Fibroblast of the aortic adventitia (primary cell): ENCODE measurements at places on chromosomes 3 and 15.

- peak; percentile 58 for DNase-seq
Measured at GRCh38 chr3:18237251-18238005, 187.7 kb downstream of the SATB1 start.

DNA sequence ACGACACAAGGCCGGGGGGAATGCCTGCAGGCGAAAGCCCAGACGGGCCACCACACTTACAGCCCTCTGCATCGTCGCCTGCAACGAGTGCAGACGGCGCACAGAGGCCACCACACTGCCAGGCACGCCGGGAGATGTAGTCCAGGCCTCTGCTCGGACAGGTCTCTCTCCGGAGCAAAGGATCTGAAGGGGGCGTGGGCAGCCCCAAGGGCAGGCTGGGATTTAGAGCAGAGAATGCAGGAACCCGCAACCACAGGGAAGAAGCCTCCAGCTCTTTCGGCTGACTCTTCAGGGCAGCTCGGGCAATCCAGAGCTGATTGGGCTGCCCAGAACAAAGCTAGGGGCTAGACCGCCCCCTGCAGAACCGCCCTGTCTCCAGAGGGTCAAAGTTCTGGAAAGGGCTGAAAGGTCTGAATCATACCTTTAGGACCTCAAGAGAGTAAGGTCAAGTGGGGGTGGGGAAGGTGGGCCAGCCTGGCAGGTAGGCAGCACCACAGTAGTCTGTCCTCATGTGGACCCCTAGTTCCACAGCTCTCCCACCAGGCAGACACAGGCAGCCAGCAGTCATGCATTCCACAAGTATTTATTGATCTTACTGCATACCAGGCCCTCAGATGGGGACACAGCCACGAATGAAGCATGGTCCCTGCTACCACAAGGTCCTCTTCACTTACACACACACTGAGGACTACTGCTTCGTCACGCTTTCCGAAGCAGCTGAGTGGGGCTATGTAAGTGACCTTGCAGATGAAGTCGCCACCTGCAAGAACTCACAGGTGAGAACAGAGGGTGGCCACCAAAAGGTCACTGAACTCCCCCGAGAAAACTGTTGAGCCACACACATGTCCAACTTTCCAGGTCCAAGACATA is at the start of gene AMT:
AMT (minus strand) TSS at position 95 of the 870 bp plus-strand sequence; CDS start at position 72, 23 bp downstream.
- no peak for DNase-seq

GRCh38 chr15:36811903-36812302 is 232.5 kb downstream of the CDIN1 start:
- no peak for DNase-seq

DNA sequence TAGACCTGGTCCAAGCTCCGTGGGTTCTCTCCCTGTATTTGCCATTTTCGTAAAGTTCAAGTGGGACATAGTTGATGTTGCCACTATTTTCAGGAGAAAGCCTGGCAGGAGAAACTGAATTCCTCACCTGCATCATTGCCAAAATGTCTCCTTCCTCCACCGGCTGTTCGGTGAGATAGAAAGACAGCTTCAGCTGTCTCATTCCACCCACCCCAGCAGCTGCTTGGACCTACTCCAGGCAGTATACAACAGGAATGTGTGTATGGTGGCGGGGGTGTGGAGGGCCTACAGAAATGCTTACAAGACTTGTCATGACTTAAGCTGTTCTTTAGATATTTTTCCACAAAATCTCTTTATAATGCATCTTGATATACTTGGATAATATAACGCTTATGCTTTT is 132.7 kb upstream of the RAP2B start:
- DNase-seq: peak; percentile 46

GRCh38 chr3:43765521-43765971 is 74.8 kb downstream of the ABHD5 start:
- peak; percentile 82 for DNase-seq

DNA sequence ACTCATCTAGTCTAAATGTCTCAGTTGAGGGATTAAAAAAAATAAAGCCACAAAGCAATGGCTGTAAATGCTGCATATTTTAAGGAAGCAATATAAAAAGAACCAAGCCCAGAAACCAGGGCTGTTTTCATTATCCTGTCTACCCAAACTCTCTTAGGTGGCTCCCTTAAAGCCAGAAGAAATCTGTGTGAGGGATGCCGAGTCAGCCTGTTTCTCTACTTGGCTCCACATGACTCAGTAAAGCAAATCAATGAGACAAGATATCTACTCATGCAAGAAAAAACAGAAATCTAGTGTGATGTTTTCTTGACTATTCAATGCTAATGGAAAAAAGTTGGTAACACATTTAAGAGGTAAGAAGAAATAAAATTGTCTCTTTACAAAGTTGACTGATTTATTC is 296.2 kb downstream of the ZBTB20 start:
- no peak for DNase-seq

DNA sequence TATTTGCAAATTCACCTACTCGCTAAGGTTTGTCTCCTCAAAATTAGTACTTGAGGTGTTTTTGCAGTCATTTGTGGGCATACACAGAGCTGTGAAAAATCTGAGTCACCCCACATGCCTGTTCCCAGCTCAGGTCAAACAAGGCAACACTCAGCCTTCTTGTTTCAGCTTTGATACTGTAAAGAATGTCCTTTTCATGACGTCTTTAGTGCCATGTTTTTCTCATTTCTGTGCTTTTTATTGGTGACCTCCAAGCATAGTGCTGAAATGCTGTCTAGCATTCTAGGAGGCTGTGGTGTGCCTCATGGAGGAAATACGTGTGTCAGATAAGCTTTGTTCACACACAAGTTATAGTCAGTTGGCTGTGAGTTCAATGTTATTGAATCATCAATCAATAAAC is 8.8 kb downstream of the CAPN3 start:
- DNase-seq: peak; percentile 15

DNA sequence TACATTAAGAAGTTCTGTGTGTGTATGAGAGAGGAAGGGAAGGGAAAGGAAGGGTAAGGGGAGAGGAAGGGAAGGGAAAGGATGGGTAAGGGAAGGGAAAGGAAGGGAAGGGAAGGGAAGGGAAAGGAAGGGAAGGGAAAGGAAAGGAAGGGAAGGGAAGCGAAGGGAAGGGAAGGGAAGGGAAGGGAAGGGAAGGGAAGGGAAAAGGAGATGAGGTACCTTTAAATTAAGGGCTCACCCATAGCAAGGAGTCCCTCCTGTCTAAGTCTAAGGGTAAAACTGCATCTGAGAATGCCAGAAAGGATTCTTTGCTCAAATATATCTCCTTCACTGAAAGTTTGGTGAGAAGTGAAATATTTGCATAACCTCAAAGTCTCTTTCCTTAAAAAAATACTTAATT is 572.1 kb upstream of the ADAMTS9 start:
- no peak for DNase-seq

DNA sequence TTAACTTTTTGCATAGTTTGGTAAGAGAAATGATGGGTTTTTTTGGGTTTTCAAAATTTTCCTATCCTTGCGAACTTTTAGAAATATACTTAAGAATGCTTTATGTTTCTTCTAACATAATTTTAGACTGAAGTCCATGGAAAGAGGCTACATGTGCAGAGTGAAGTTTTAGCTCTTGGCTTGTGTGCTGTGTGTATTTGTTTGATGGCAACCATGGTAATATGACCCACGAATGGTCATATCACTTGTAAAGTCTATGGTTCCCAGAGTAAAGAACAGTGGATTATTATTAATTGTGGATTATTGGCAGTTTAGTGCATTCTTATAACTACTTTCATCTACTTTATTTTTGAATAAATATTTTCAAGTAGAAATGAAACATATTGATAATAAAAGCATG is 124.0 kb upstream of the GOLGA6L4 start:
- no peak for DNase-seq

- DNase-seq: peak; percentile 17
Measured at GRCh38 chr3:132867956-132868355, 145.7 kb upstream of the NPHP3 start.

DNA sequence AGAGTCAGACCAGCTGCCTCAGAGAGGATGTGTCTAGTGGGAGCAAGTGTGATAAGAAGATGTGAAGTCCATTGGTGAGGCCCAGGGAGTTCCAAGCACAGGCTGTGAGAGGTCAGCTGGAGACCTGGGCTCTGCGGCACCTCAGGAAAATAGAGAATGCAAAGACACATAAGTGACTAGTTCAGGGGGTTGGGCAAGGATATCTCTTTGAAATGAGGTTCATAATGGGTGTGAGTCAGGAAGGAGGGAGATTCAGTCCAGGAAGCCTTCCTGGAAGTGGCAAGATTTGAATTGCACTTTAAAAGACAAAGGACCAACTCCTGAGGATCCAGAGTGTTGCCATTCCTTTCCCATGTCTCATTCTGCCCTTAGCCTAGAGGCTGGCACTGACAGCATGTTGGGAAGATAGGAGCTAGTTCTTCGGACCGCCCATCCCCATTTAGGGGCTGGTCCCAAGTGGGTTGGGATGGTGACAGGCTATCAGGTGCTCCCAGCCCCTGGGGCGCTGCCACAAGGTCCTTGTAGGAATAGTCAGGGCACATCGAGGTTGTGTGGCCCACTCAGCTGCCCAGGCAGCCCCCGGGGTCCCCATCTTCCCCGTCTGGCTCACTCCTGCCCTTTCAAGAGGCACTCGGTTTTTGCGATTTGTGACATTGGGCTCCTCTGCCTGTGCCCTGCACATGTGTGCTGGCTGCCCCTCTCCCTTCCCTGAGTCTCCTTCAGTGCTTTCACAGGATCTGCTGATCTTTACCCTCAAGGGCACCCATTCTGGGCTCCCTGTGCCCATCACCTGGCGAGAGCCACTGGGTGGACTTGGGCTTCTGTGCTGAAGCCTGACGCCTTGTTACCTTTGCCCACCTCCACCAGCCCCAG is 23.7 kb downstream of the ESYT3 start:
- no peak for DNase-seq

DNA sequence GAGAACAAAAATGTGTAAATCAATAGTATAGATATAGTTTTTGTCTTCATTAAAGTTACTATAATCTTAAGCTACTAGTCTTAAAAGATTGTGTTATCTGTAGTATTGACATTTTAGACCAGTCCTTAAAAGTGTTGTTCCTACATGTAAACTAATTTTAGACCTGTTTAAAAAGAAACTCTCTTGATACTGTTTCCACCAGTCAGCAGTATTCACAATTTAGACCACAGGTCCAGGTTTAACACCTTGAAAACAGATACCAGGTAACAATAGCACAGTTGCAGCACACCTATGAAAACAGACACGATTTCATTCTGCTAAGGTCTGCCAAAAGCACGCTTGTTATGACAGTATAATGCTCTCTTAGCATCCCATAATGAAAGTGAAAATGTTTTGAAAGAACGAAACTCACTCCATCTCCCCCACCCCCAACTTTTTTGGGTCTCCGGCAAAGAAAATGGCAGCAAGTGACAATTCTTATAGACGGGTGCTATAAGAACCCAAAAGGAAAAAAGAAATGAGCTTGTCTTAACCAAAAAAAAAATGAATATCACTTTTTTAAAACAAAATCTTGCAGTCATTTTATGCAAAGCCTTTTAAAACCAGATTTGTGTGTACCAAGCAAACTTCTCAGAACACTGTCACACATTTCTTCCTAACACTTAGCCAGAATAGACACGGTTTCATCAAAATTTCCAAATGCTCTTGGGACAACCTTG is 1.6 kb downstream of the EIF4E3 start:
- DNase-seq: no peak

DNA sequence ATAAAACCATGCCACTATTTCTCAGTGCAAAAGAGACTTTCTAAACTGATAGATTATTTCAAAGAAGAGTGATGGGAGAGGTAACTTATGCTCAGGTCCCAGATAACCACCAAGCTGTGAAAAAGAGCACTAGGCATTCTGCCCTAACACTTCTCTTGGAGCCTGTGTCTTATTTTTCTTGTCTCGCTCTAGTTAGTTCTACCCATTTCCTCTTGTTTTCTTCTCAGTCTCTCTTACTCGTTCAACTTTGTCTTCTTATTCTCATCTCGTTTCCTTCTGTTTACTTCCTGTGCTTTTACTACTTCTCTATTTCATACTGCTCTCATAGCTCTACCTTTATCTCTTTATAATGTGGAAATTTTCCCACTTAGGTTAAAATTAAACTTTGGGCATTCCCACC is 91.8 kb upstream of the CGNL1 start:
- no peak for DNase-seq

GRCh38 chr15:48784756-48785155 is 26.1 kb downstream of the CEP152 start:
- DNase-seq: no peak

DNA sequence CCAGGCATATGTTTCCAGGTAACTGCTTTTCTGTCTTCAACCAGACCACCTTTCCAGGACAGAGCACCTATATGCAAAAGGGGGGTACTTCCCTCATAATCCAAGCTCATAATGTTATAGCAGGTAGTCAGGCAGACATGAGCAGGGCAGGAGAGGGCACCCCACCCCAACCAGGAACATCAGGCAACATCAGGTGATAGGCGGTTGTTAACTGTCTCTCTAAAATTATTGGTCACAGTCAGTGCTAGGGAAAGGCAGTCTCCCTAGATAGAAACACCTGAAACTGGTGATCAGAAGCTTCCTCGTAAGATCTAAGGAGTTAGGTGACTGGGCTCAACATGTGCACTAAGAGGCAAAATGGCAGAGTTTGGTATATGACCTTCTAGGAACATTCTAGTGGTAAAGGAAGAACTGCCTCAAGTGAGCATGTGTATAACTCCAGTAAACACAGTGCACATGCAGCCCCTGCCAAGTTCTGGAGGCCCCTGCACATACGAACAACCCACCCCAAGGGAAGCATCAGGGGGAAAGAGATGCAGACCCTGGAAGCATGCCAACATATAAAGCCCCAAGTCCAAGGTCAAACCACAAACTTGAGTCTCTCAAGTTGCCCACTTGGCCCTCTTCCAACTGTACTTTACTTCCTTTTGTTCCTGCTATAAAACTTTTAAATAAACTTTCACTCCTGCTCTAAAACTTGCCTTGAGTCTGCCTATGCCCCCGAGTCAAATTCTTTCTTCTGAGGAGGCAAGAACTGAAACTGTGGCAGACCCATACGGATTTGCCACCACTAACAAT is 270.9 kb downstream of the ULK4 start:
- peak; percentile 20 for DNase-seq

- no peak for DNase-seq
Measured at GRCh38 chr3:135240426-135240825, 445.4 kb downstream of the EPHB1 start.

DNA sequence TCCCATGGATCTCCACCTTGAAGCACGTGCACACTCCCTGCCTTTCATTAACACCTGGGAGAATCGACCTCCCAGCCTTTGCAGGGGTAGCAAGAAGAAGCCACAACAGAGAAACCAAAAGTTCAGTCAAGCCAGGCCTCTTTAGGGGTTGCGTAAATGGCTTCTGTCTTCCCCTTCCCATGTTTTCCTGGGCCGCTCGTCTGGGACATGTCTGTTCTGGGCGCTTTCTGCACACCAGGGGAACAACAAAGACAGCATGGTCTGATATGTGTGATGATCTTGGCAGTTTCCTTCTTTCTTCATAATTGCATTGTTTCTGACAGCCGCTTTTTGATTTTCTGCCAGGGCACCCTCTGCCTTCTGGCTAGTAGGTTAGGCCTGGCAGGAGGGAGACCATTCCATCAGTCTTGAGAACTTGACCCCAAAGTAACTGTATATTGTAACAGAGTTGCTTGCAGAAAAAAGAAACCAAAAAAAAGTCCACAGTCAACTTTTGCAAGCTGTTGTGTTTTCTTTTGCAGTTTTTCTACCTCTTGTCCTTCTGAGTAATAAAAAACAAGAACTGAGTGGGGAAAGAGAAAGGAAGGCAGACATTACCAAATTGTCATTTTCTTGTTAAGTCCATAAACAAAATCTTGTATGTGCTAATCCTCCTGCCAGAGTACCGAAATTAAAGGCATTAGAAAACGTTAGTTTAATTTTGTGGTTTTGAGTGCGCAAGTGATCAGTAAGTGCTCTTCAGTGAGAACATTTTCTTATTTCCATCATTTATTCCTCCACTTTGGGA is 56.0 kb upstream of the FURIN start:
- no peak for DNase-seq

- DNase-seq: peak; percentile 68
Measured at GRCh38 chr3:187946163-187946691, 201.0 kb upstream of the BCL6 start.
